ENCODE measurements at places on chromosomes 3 and 15. TPM values are rescaled to one million over a fixed set of nuclear protein-coding genes. Genes with fewer than 3 reads are reported as not detected.

GRCh38 chr3:134299185-134299887 is 48.7 kb upstream of the RYK start:
- DNase-seq: no peak

DNA sequence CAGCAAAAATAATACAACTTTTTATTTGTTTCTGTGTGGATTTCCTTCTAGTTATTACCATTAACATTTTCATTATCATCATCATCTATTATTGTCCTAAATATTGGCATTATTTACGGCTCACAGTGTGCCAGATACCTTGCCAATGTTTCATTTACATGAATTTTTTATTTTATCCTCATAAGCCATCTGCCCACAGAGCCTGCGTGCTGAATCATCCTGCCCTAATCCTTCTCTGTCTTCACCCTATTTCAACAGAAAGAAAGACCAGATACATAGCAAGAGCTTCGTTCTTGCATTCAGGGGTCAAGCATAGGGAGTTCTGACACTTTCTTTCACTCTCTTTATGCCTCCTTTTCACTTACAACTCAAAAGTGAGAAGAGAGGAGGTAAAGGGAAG is 82.0 kb downstream of the KCNMB2 start:
- no peak for DNase-seq

- no peak for DNase-seq
Measured at GRCh38 chr15:73879426-73879825, 6.1 kb downstream of the TBC1D21 start.

GRCh38 chr15:100913961-100914360 is 5.2 kb upstream of the LRRK1 start:
- no peak for DNase-seq

- no peak for DNase-seq
Measured at GRCh38 chr15:78727561-78727960, 83.7 kb downstream of the ADAMTS7 start.

The RPL32 gene
- 3,423 TPM for total RNA-seq

The ZNF620 gene
- total RNA-seq: 10.8 TPM
